GM20000 (cell line): ENCODE measurements at places on chromosomes 1 and 21.

- peak; percentile 69 for DNase-seq
Measured at GRCh38 chr1:2255420-2256369, 27.6 kb downstream of the SKI start.

GRCh38 chr1:24421502-24421901, 5.9 kb downstream of the NIPAL3 start:
- DNase-seq, result no peak

GRCh38 chr1:55402671-55403464, 187.7 kb upstream of the USP24 start:
- no peak for DNase-seq

GRCh38 chr1:66327588-66327987, 206.4 kb upstream of the SGIP1 start:
- no peak for DNase-seq

DNA sequence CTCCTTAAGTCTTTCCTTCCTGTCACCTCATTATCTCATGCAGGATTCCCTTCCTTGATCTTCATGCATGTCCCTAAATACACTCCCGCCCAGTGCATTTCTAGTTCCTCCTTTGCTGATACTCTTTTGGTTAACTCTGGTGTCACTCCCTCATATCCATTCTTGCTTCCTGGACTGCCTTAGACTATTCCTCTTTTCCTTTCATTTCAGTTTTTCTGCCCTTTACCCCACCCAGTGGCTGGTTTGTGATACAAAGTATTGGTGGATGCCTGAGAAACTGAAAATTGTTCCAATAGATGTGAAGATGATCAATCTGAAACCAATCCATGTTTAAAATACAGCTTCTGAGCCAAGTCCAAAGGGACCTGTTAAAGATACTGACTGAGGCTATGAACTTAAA, 553.8 kb upstream of the CAMK1G start:
- DNase-seq, result no peak

GRCh38 chr21:18117176-18117575, 127.5 kb upstream of the CHODL start:
- DNase-seq, result no peak

GRCh38 chr1:26961826-26962225, 1.6 kb upstream of the KDF1 start:
- no peak for DNase-seq
